ENCODE measurements at places on chromosomes 4 and X.
A peak's percentile ranks its signal among the peaks of the same experiment; 100 is the strongest.

DNA sequence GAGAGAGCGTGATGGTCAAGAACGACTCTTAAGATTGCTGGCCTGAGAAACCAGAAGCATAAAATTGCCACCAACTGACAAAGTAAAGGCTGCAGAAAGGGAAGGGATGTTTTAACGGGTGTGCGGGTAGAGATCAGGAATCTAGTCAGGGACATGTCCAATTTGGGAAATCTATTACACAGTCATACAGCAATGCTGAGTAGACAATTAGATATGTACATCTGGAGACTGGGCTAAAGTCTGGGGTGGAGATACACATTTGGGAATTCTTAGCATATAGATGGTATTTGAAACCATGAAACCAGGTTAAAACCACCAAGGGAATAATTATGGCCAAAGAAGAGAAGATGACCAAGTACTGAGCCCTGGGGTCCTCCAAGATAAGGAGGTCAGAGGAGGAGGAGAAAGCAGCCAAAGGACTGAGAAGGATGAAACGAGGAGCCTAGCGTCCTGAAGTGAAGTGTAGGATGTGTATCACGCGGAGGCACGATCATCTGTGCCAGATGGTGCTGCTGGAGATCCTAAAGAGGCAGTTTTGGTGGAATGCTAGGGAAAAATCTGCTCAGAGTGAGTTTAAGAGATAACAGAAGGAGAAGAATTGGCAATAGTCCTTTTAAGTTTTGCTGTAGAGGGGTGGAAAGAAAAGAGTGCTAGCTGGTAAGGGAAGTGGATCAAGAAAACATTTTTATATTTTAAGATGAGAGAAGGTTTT lies 36.5 kb downstream of the SEC24D start:
- no peak overlapping the region for H3K4me3 ChIP-seq
- no peak for DNase-seq
- H3K36me3 ChIP-seq: peaks cover 44% of the 10 kb centered on the region
- H3K27me3 ChIP-seq: no peaks in the 10 kb centered on the region

DNA sequence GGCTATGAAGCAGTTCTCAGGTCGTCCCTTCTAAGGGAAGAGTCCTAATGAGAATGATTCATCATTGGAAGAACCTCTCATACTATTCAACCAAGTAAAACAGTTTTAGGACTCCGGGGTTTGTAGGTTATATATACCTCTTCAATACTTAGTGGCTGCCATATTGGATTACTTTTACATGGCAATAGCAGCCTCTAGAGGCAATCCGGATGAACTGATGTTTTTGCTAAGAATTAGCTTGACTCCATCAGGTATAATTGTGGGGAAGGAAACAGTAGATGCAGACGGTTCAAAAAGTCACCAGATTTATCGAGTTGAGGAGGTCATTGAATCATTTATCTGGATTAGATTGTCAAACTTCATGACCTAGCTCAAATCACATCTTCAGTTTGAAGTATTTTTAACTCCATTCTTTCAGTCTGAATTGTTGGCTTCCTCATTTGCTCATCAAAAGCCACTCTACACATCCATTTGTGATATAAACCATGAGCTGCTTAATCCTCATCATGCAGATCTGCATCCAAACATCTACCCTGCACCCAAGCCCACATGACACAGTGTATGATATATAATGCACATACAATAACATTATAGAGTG lies 28.4 kb downstream of the GUCY1B1 start:
- no peaks in the 10 kb centered on the region for H3K27me3 ChIP-seq
- H3K4me3 ChIP-seq: no peak overlapping the region
- no peaks in the 10 kb centered on the region for H3K36me3 ChIP-seq
- H3K27ac ChIP-seq: no peak overlapping the region

DNA sequence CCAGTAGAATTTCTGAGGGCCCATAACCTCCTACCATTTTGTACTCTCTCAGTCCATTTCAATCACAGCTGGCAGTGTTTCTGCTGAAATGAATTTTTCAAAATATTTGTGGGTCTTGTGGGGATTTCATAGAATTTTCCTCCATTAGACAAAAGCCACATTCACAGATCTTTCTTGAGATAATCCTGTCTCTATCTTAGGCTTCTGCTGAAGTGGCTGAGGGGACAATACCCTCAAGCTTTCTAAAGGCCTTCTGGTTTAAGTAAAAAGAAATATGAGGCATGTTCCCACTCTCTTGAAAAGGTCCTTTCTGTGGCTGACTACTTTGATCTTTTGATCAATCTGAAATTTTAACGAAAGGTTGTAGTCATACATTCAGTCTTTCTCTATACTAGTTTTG lies 1930.0 kb upstream of the AGA start:
- H3K4me1 ChIP-seq: no peaks in the 10 kb centered on the region
- no peaks in the 10 kb centered on the region for H3K36me3 ChIP-seq
- DNase-seq: no peak
- H3K27me3 ChIP-seq: no peaks in the 10 kb centered on the region
- no peak overlapping the region for H3K4me3 ChIP-seq
- H3K27ac ChIP-seq: no peak overlapping the region

DNA sequence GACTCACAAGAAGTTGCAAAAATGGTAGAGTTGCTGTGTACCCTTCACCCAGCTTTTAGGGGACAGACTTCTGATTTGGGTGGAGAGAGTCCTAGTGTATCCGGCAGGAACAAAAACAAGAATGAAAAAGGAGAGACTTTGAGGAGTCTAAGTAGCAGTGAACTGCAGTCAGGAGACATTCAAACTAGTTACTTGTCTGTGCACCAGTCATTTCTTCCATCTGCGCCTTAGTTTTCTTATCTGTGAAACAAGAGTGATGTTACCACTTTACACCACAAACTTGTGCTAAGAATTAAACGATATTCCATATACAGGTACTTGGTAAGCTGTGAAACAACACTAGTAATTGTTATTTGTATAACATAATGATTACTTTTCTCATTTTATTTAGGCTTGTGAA lies 47.3 kb downstream of the SH2D1A start:
- H3K36me3 ChIP-seq: no peaks in the 10 kb centered on the region
- H3K27ac ChIP-seq: no peak overlapping the region
- H3K4me1 ChIP-seq: peaks cover 5% of the 10 kb centered on the region
- DNase-seq: no peak
- no peaks in the 10 kb centered on the region for H3K27me3 ChIP-seq

GRCh38 chr4:170026253-170027021 lies at the start of gene MFAP3L:
Gene MFAP3L, minus strand, starts transcription at chr4:170026395. Its CDS starts 20,518 bp downstream, at chr4:170005877.
- peaks cover 6% of the 10 kb centered on the region for H3K36me3 ChIP-seq
- H3K27ac ChIP-seq: peak within 1 kb of the TSS; percentile 95
- DNase-seq: peak; percentile 86
- peak within 1 kb of the TSS; percentile 91 for H3K4me3 ChIP-seq

DNA sequence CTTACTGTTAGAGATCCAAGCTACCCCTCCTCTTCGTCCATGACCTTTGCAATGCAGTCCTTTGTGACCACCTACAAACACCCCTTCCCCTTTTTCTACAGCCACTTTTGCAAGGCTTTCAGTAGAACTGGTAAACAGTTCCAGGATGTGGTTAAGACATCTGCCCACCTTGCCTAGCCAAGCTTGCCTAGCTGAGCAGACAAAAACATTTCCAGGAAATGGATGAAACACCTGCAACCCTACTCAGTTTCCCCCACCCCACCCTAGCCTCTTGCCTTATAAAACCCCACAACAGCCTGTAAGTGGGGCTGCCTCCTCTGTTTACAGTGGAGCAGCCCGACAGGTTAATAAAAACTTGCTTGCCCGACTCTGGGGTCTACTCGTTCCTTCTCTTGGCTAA lies 133.8 kb downstream of the ZC4H2 start:
- H3K4me3 ChIP-seq: peak overlapping the region; percentile 44
- H3K36me3 ChIP-seq: peaks cover 15% of the 10 kb centered on the region
- DNase-seq: peak; percentile 64
- no peak overlapping the region for H3K27ac ChIP-seq
- no peaks in the 10 kb centered on the region for H3K27me3 ChIP-seq

DNA sequence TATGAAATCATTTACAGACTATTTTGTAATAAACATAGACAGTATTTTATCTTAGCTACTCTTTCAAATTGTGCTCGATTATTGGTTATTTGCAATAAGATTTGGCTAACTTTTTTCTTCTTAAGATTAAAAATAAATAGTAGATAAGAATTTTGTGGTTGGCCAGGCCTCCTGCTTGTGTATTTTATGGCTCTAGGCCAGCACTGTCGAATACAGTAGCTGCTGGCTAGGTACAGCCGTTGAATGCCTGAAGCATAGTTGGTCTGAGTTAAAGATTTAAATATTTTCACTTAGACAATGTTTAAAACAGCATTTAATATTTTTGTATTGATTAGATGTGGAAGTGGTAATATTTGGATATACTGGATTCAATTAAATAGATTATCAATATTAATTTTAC lies 481.0 kb downstream of the SPRY1 start:
- DNase-seq: no peak
- H3K4me3 ChIP-seq: no peak overlapping the region
- H3K36me3 ChIP-seq: no peaks in the 10 kb centered on the region
- H3K27ac ChIP-seq: no peak overlapping the region
- peaks cover 3% of the 10 kb centered on the region for H3K27me3 ChIP-seq
- H3K4me1 ChIP-seq: no peaks in the 10 kb centered on the region

- no peak for DNase-seq
- H3K27me3 ChIP-seq: no peaks in the 10 kb centered on the region
- H3K36me3 ChIP-seq: peaks cover 6% of the 10 kb centered on the region
- H3K4me1 ChIP-seq: peaks cover 21% of the 10 kb centered on the region
- H3K4me3 ChIP-seq: no peak overlapping the region
Observed at GRCh38 chr4:127968586-127968985, 3.4 kb downstream of the ABHD18 start.

GRCh38 chr4:46954643-46955042 lies 38.7 kb downstream of the GABRA4 start:
- no peak overlapping the region for H3K27ac ChIP-seq
- no peak overlapping the region for H3K4me3 ChIP-seq
- no peaks in the 10 kb centered on the region for H3K27me3 ChIP-seq
- H3K4me1 ChIP-seq: no peaks in the 10 kb centered on the region
- no peaks in the 10 kb centered on the region for H3K36me3 ChIP-seq
- DNase-seq: no peak

DNA sequence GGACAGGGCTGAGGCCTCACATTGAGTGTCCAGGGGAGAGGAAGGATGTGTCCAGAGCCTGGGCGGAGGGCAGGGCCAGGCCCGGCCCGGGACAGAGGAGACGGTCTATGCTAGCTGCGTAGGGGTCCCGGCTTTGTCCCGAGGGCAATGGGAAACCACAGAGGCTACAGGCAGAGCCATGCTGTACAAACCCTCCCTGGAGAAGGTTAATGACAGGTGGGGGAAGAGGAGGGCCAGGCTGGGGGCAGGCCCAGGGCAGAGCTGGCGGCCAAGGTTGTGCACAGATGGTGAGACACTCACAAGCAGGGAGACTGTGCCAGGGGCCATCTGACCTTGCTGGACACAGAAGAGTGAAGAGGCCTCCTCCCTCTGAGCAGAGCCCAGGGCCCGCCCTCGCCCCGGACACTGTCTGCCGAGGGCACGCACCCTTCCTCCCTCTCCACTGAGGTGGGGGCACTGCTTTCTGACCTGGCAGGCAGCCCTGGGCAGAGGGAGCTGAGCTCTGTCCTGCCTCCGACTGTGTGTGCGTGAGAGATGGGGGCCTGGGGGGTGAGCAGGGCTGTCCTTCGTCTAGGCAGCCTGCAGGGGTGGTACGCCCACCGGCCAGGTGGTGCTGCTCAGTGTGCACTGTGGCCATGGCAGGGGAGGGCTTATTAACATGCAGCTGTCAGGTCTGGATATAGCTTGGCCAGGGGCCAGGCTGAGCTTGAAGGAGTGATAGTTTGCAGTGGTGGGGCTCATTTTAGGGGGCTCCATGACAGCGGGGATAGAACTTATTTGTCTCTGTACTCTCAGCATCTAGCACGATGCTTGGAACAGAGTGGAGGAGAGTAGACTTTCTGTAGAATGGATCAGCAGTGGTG lies 75.7 kb upstream of the LRPAP1 start:
- no peak overlapping the region for H3K27ac ChIP-seq
- no peak overlapping the region for H3K4me3 ChIP-seq
- DNase-seq: no peak
- no peaks in the 10 kb centered on the region for H3K4me1 ChIP-seq

DNA sequence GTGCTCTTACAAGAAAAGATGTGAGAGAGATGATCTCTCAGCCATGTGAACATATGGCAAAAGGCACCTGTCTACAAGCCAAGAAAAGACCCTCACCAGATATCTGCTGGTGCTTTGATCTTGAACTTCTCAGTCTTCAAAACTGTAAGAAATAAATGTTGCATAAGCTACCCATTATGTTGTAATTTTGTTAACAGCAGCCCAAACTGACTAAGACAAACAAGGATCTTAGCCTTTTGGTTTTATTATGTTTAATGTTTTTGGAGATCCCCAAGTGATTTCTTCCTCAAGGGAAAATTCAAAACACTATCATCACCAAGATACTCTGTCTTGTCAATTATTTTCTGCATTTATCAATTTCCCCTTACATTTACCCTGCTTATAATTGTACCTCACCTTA lies 21.8 kb upstream of the CCNI start:
- DNase-seq: no peak
- H3K36me3 ChIP-seq: no peaks in the 10 kb centered on the region
- H3K27ac ChIP-seq: no peak overlapping the region
- no peak overlapping the region for H3K4me3 ChIP-seq
- H3K27me3 ChIP-seq: no peaks in the 10 kb centered on the region
- peaks cover 36% of the 10 kb centered on the region for H3K4me1 ChIP-seq

DNA sequence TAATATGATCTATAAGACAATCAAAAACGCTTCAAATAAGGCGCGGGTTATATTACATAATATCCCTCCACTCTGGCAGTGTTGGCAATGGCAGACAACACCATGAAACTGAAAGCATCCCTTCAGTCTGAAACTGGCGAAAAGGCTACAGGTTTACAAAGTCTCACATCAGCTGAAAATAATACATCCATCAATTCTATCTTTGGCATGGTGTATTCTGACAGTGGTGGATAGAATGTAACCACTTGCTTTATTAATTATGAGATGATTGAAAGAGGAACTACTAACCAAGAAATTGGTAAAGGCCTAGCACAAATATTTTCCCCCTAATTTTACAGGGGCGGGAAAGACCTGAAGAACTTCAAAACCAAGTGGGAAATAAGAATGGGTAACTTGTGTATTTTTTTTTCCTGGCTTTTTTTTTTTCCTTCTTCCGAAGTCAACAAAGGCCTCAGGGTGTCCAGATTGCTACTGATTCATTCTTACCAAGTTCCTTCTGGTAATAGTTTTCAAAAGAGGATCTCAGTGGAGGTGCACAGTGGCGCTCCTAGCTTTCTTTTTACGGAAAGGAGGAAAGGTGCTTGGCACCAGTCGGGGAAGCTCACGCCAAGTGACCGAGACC lies 728 bp downstream of the UBA6 start:
- H3K4me1 ChIP-seq: peaks cover 36% of the 10 kb centered on the region
- no peak for DNase-seq
- peak overlapping the region; percentile 98 for H3K27ac ChIP-seq

DNA sequence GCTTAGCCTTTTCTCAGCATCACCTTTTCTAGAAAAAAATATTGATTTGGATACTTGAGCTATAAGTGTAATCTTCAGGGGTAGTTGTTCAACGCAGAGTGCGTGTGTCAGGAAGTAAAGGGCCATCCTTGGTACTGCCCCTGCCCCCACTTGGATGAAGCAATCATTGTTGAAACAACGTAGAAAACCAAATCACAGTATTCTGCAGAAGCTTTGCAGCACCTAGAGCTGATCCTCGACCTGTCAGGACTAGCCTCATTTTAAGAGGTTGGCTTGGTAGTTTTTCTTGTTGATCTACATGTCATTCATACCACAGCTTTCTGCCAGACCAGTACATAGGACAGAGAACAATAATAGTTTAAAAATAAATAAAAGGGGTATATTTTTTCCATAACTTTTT lies 65.3 kb upstream of the MYOZ2 start:
- H3K27me3 ChIP-seq: peaks cover 18% of the 10 kb centered on the region
- no peak overlapping the region for H3K27ac ChIP-seq
- no peak overlapping the region for H3K4me3 ChIP-seq
- no peak for DNase-seq
- no peaks in the 10 kb centered on the region for H3K4me1 ChIP-seq

Measured in stimulated activated naive B cell treated with anti-CD40 and anti-IgM and Interleukin-4, amounts not matched to agents 10 μg/mL and 1 μg/mL and 100 μg/mL, for 72 hours (primary cell).